ENCODE measurements at places on chromosomes 2 and 18.

GRCh38 chr18:62384068-62384467, 59.0 kb downstream of the TNFRSF11A start:
- H3K36me3 ChIP-seq = no peaks in the 10 kb centered on the region
- no peak overlapping the region for H3K4me3 ChIP-seq
- H3K27me3 ChIP-seq = peaks cover 51% of the 10 kb centered on the region

DNA sequence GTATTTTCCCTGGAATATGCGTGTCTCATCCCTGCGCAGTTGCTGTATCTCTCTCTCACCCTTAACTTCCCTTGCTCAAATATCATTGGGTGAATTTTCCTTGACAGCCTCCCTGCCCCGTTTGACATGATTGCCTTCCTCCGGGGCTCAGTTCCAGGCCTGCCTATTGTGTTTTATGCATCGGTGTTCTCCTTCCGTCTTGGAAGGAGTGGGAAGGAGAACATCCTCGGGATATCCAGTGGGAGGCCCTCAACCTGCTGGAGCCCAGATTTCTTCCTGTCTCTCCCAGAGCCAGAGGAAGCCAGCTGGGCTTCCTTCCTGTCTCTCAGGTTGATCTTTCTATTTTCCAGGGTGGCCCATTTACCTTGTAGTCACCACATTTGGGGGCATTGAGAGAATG, 434.7 kb upstream of the HS6ST1 start:
- DNase-seq = no peak
- H3K36me3 ChIP-seq = no peaks in the 10 kb centered on the region
- H3K27me3 ChIP-seq = no peaks in the 10 kb centered on the region
- peak overlapping the region; percentile 75 for H3K27ac ChIP-seq
- H3K4me3 ChIP-seq = no peak overlapping the region

DNA sequence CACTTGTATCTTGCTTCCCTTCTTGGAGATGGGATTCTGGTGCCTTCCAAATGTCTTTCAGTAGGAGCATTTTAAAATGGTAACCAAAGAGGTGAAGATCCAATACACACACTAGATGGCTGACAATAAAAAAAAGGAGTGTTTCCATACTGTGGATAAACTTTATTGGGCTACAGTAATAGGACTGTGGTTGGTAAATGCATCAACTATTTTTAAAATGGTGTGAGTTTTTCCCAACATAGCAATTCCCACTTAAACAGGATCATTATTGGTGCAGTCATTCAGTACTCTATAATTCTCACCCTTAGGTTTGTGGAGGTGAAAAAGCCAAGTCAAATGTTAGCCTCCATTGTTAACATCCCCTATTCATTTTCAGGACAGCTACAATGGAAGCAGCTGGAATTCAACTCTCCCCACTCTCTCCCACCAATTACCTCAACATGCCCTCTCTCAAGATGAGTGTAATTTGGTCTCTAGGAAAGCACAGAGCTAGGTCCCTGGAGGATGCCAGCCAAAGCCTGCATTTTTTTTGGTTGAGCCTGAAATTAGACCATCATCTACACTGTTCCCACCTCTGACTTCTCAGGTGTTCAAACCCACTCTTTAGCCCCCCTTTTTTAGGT, 273.3 kb downstream of the TCF4 start:
- H3K4me1 ChIP-seq = peaks cover 74% of the 10 kb centered on the region
- no peak for DNase-seq
- H3K27ac ChIP-seq = peak overlapping the region; percentile 63
- peaks cover 2% of the 10 kb centered on the region for H3K36me3 ChIP-seq
- H3K4me3 ChIP-seq = no peak overlapping the region
- H3K27me3 ChIP-seq = no peaks in the 10 kb centered on the region

DNA sequence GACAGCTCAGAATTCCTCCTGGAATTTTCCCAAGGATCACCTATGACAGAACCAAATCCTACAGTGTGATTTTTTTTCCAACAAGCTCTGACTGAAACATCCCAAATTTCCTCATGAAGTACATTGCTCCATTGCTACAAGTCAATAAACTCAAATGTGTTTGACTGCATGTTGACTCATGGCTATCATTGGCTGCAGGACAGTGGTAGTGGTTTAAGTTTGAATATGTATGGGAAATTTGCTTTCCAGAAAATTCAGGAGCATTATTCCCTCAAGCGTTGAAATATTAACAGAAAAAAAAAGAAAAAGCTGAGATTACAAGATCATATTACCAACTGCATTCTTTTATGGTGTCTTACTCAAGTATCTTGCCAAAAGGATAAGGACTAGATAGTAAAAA, 402.8 kb upstream of the DSEL start:
- H3K4me1 ChIP-seq = no peaks in the 10 kb centered on the region
- no peak overlapping the region for H3K27ac ChIP-seq
- H3K4me3 ChIP-seq = no peak overlapping the region
- no peaks in the 10 kb centered on the region for H3K27me3 ChIP-seq

GRCh38 chr18:45793264-45793965, 32.1 kb upstream of the SIGLEC15 start:
- H3K36me3 ChIP-seq = no peaks in the 10 kb centered on the region
- peaks cover 6% of the 10 kb centered on the region for H3K4me1 ChIP-seq

DNA sequence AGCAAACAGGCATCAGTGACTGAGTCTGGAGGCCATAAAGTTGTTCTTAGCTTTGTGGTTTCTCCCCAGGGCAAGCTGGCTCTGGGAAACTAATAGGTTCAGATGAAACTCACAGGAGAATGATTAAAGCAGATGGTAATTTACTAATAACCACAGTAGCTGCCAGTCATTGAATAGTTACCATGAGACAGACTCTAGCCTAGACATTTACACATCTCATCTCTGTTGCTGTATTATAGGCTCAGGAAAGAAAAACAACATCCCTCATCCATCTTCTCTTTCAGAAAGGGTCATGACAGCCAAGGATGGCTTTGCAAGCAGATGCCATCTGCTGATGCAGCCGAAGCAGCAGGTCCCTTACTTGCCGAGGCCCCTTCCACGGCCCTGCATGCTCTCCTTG, 314.0 kb upstream of the ID2 start:
- H3K4me1 ChIP-seq = peaks cover 11% of the 10 kb centered on the region
- no peaks in the 10 kb centered on the region for H3K27me3 ChIP-seq
- no peak for DNase-seq
- no peak overlapping the region for H3K27ac ChIP-seq
- H3K4me3 ChIP-seq = no peak overlapping the region

DNA sequence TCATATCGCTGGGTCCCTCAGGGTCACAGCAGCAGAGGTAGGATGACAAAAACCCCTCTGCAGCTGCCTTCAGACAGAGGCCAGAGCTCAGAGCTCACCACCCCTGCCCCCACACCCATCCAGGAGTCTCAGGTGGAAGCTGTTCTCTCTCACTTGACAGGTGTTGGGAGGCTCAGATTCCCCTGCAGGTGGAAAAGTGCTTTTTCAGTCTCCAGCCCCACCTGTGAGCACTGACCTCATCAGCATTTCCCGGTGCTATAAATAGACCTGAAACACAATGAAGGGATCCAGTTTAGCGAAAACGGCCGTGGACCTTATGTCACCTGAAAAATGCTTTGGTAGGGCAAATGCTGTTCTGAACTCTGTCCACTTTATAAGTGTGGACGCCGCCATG, 254.9 kb downstream of the NDUFA10 start:
- H3K4me1 ChIP-seq = peaks cover 4% of the 10 kb centered on the region
- DNase-seq = no peak
- no peak overlapping the region for H3K4me3 ChIP-seq
- no peaks in the 10 kb centered on the region for H3K36me3 ChIP-seq
- no peak overlapping the region for H3K27ac ChIP-seq
- H3K27me3 ChIP-seq = peaks cover 34% of the 10 kb centered on the region

DNA sequence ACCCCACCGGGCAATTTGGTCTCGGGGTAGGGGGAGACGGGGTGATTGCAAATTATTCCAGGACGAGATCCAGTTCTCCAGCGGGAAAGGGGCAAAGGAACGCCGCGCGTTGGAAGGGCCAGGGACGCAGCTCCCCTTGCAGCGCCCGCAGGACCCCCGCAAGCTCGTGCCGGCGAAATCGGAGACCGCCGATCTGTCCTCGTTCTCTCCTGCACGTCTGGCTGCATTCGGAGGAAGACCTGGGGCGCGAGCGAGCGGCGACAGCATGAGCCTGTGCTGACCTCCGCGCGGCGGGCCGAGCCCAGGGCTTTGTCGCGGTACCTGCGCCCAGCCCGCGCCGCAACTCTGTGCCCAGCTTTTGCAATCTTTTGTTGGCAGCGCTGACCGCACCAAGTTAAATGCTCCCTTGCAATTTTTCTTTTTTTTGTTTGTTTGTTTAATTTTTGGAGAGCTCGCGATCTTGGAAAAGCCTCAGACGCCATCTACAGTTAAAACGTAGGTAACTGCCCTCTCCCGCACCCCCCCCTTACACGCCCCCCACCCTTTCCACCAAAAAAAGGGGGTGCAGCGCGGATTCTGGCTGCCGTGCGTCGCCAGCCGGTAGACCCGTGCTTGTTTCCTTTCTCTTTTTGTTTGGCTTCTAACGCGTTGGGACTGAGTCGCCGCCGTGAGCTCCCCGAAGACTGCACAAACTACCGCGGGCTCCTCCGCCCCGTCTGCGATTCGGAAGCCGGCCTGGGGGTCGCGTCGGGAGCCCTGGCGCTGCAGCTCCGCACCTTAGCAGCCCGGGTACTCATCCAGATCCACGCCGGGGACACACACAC, 667 bp downstream of the TRIB2 start:
- peak overlapping the region; percentile 93 for H3K4me3 ChIP-seq
- peak overlapping the region; percentile 79 for H3K27ac ChIP-seq
- H3K36me3 ChIP-seq = no peaks in the 10 kb centered on the region
- peaks cover 2% of the 10 kb centered on the region for H3K27me3 ChIP-seq

DNA sequence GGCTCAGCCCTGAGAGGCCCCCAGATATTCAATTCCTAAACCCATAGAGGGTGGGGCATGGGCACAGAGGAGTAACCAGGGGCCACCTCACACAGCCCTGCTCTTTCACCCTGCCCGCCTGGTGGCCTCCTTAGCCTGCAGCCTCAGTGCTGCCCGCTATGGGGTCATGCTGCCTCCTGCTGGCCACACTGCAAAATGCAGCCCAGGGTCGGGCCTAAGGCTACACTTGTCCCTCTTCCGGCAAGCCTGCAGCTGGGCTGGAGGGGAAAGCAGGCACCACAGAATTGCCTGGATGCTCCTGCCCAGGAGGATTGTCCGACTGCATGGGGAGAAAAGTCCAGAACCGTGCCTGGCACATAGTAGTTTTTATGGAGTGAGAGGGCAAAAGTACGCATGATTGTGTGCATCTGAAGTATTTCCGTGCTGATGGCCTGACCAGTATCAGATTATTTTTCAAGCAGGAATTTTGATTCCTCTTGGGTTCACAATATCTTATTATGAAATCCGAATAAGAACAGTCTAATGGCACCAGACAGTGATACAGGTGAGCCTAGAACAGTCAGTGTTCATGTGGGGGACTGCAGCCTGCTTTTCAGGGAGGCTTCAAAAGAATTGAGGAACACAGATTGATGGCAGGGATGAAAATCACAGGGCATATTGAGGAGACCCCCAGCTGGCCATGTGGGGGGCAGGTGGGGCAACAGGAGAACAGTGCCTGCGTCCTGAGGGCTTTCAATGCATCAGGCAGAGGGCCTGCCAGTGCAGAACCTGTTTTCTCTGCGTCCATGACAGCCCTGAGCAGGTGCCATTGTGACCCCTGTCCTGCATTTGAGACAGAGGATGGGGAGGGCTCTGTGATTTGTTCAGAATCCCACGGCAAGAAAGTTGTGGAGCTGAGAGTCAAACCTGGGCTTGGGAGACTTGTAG, 51.2 kb upstream of the ALPP start:
- no peak overlapping the region for H3K4me3 ChIP-seq
- H3K27ac ChIP-seq = no peak overlapping the region
- no peaks in the 10 kb centered on the region for H3K36me3 ChIP-seq
- peaks cover 6% of the 10 kb centered on the region for H3K4me1 ChIP-seq
- peak; percentile 89 for DNase-seq

DNA sequence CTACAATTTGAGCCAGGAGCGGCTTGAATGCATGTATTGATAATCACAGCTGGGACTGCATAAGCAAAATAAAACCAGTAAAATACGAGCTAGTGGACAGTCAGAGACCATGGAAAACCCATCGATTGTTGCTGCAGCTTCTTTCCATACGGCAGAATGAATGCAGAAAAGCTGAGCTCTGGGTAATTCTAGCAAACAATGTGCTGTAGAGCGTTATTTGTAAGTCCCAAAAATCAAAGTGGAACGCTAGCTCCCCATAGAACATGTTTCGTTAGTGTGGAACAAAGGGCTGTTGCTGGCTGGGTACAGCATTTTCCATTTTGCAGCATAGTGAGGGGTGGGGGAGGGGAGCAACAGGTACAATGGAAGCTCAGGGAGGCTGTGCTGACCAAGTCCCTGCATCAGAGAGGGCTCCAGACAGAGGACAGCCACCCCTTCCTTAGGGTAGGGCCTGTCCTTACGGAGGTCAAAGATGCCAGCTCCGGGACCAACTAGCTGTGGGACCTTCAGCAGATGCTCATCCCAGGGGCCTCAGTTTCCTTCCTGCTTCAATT, 74.1 kb downstream of the BOD1L2 start:
- no peaks in the 10 kb centered on the region for H3K36me3 ChIP-seq
- DNase-seq = no peak
- H3K27ac ChIP-seq = no peak overlapping the region
- no peaks in the 10 kb centered on the region for H3K4me1 ChIP-seq

DNA sequence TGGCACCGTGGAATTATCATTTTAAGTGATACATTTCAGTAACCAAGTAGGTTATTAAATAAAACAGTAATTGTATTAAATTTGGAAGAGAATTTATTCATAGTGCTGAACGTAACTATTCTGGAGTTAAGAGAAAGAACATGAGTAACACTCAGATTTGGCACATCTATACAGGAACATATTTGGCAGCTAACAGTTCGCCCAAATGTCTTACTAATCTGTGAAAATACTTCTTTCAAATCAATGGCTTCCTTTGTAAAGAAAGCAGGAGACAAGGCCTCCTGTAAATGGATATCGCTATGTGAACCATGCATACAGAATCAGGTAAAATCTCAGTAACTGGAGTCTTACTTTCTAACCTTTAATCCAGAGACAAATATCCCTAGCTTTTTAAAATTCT, 64.4 kb downstream of the ZNF516 start:
- H3K36me3 ChIP-seq = peaks cover 35% of the 10 kb centered on the region
- no peaks in the 10 kb centered on the region for H3K27me3 ChIP-seq
- H3K27ac ChIP-seq = no peak overlapping the region
- no peak overlapping the region for H3K4me3 ChIP-seq
- no peak for DNase-seq
- peaks cover 15% of the 10 kb centered on the region for H3K4me1 ChIP-seq
